ENCODE measurements at places on chromosomes 2 and 18.

DNA sequence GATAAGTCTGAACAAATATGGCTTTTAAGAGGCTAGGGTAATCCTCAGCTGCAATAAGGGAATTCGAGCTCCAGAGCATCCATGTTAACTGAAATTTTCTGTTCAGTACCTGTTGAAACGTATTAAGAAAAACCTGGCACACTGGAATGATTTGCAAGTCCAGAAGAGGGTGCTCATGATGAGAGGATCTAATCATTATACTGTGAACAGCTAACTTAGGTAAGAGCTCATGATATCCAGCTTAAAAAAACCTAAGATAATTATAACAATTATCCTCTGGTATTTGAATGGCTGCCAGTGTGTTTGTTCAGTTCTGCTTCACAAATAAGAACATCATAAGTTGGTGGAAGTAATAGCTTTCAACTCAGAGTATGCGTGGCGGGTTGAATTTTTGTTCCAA, 1118.3 kb upstream of the DDX18 start:
- DNase-seq: no peak

- DNase-seq: no peak
Observed at GRCh38 chr2:114762986-114763385, 320.5 kb downstream of the DPP10 start.

DNA sequence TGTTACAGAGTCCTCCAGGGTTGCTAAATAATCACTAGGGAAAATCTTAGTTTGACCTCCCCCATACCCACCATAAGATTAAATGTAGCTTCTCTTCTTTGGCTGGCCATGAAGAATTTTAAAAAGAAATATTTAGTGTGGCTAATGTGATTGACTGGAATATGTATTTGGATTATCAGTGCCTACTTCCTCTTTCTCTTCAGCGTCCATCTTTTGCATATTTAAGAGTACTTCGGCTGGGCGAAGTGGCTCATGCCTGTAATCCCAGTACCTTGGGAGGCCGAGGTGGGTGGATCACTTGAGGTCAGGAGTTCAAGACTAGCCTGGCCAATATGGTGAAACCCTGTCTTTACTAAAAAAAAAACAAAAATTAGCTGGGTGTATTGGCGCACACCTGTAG, 28.8 kb downstream of the ADAM23 start:
- no peak for DNase-seq

- DNase-seq: no peak
Observed at GRCh38 chr2:31020713-31021112, 117.5 kb downstream of the GALNT14 start.

- DNase-seq: no peak
Observed at GRCh38 chr2:179239195-179239594, 25.4 kb downstream of the SESTD1 start.

DNA sequence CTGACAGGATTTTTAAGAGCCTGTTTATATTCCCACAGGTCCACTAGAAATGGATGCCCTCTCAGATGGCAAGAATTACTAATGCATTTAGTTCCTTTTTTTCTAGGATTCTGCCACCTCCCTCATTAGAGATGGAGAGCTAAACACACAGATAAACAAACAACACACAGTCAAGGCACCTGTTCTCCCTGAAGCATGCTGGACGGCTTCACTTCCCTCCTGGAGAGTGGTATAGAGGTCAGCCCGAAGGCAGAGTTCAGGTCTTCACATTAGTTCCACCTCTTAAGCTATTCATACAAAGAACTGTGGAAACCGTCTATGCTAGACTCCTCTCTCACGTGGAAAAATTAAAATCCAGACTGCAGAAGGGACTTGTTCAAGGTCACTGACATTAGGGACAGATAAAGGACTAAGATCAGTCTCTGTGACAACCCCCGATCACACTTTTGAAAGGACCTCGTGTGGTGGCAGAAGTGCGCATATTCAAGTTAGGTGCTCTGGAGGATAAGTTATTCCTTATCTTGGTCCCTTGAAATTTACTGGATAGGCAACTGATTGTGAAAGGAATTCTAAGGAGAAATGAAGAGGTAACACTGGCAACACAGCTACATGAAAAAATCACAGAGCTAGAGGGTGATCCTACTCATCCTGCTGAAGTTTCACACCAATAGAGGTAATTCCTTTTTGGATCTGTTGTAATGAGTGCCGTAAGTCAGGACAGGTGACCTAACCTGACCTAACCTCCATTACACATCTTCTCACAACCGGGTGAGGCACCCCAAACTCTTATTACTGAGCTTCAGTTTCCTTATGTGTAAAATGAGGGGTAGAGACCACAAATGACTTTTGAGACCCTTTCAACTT, 75.1 kb downstream of the SPRED2 start:
- no peak for DNase-seq

- DNase-seq: no peak
Observed at GRCh38 chr2:175233135-175233719, 51.7 kb upstream of the ATP5MC3 start.

- no peak for DNase-seq
Observed at GRCh38 chr2:133489146-133489545, 79.1 kb downstream of the NCKAP5 start.

- DNase-seq: no peak
Observed at GRCh38 chr2:8558096-8558495, 123.8 kb upstream of the ID2 start.
